ENCODE measurements at places on chromosomes 1 and 21.

DNA sequence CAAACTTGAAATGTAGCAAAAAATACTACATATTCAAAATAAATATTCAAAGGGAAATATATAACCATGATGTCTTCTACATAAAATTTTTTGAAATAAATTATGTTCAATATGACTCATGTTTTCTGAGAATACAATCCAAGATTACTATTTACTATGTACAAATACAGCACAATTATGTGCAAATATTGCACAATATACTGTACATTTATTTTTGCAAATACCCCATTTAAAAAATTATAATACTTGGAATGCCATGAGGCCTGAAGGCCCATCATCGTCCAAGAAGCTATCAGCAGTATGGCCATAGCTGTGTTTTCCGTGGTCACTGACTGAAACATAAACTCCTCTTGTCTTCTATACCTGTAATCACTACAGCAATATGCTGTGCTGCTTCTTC is 12.3 kb downstream of the CCDC181 start:
- DNase-seq = no peak

- DNase-seq = no peak
Observed at GRCh38 chr1:89615676-89616598, 17.0 kb upstream of the LRRC8C start.

DNA sequence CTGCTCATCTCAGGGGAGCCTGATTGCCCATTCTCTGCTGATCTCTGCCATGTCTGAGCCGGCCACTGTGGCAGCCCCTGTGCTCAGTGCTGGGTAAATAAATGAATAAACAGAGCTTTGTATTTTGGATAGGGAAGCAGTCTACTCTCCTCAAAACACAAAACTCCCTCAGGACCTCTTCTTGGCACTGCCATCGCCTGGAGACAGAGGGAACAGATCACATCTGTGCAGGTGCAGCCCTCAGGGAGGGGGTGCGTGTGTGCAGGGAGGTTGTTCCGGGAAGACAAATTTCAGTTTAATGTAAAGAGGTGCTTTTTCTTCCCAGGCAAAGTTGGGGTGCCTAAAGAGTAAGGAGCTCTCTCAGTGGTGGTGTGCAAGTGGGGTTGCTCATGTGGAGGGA is 7.7 kb upstream of the FAM167B start:
- no peak for DNase-seq

DNA sequence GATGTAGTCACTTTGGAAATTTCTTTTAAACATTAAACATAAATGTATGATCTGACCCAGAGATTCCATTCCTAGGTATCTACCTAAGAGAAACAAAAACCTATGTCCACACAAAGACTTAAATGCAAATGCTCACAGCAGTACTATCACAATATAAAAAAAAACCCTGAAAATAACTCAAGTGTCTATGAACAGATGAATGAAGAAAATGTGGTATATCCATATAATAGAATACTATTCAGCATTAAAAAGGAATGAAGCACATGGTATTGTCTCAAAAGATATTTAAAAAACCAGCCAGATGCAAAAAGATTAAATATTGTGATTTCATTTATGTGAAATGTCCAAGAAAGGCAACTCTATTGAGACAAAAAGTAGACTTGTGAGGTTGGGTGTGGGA is 48.3 kb downstream of the ADSS2 start:
- DNase-seq = no peak

DNA sequence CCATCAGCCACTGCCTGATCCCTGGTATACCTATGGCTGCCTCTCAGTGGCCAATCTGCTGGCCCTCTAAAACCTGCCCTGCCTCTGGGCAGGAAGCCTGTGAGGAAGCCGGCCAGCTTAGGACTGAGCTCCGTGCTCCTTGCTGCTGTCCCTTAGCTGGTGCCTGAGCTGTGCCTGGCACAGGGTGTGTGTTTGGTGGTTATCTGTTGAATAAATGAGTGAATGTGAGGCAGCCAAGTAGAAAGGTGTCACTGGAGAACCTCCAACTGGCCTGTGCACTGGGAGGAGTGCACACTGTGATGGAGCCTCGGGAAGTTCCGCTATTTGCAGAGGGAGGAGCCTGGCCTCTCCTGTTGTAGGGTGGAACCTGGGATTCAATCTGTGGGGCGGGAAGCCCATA is 63.4 kb upstream of the STUM start:
- DNase-seq = no peak

- no peak for DNase-seq
Observed at GRCh38 chr21:38120984-38121855, 135.6 kb upstream of the KCNJ15 start.

DNA sequence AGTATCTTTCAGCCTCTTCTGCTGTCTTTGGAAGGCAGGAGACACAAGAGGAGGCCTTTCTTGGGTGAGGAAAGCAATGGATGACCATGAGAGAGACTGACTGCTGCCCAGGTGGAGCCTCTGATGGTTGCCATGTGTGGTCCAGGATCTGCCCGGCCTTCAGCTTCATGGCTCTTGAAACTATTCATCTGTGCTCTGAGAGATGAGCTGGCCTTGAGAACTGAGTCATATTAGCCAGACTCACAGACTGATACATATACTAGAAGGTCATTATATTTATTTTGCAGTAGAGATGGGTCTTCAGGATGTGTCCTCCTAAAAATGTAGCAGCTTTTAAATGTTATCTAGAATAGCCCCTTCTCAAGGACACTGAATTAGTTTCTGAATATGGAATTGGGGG is 33.7 kb downstream of the PTGFRN start:
- no peak for DNase-seq

DNA sequence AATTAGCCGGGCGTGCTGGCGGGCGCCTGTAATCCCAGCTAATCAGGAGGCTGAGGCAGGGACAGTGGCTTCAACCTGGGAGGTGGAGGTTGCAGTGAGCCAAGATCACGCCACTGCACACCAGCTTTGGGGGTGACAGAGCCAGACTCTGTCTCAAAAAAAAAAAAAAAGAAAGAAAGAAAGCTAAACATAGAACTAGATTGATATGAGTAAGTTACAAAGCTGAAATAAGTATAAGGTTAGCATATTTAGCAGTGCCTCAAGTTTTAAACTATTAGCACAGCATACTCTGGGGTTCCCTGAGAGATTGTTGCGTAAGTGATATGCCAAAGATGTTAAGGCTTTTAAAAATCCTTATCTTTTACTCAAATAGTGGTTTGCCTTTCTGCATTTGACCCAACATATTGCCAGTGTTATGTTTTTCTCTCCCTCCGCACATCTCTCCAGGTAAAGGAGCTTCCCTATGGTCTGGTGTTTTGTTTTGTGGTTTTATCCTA is 126.1 kb downstream of the CD247 start:
- no peak for DNase-seq

DNA sequence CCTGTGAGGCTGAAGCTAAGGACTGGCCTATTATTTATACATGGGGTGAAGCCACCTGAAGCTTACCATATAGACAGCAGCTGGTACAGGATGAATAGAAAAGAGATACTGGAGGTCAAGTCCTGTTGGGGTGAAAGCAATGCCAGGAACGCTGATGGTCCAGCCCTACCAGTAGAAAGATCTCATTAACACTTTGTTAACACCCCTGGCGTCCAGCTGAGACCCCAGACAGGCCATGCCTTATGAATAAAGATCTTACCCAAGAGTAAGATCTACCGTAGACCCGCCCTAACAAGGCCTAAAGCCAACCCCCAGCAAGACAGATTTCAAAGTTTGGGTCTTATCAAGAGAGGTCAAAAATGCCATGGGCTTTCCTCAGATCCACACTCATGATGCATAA is 34.7 kb downstream of the ST3GAL3 start:
- no peak for DNase-seq

DNA sequence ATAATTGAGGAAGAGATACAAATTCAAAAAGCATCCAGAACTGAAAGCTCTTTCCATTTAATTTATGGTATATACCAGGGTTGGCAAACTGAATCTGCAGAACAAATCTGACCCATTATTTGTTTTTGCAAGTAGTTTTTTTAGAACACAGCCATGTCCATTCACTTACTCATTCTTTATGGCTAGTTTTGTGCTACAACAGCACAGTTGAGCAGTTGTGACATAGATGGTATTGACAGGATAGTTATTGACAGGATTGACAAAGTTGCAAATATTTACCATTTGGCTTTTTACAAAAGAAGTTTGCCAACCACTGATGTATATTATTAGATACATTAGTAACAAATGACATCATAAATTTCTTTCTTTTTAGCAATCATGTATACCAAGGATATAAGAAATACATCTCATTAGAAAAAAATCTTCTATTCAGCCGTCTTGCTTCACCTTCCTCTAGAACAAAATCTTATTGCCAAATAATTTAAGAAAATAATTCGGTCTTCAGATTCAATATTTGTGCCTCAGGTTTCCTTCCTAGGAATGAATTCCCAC is 9.4 kb downstream of the ADAMTS1 start:
- DNase-seq = no peak

- peak; percentile 76 for DNase-seq
Observed at GRCh38 chr1:8004803-8005573, 21.1 kb downstream of the ERRFI1 start.

GRCh38 chr21:37281993-37282392 is 14.9 kb upstream of the VPS26C start:
- no peak for DNase-seq

- peak; percentile 68 for DNase-seq
Observed at GRCh38 chr1:210598135-210598652, 269.5 kb downstream of the HHAT start.

GRCh38 chr1:119366424-119366823 is 2.2 kb upstream of the HAO2 start:
- no peak for DNase-seq

GRCh38 chr21:28550057-28550825 is 442.4 kb downstream of the LTN1 start:
- DNase-seq = no peak

GRCh38 chr1:117104986-117105385 is 16.6 kb downstream of the TRIM45 start:
- no peak for DNase-seq

- DNase-seq = no peak
Observed at GRCh38 chr1:158992787-158993312, 16.9 kb upstream of the IFI16 start.

GRCh38 chr21:15134701-15135470 is 70.1 kb upstream of the NRIP1 start:
- no peak for DNase-seq

- no peak for DNase-seq
Observed at GRCh38 chr1:47951026-47951425, 46.2 kb downstream of the TRABD2B start.

DNA sequence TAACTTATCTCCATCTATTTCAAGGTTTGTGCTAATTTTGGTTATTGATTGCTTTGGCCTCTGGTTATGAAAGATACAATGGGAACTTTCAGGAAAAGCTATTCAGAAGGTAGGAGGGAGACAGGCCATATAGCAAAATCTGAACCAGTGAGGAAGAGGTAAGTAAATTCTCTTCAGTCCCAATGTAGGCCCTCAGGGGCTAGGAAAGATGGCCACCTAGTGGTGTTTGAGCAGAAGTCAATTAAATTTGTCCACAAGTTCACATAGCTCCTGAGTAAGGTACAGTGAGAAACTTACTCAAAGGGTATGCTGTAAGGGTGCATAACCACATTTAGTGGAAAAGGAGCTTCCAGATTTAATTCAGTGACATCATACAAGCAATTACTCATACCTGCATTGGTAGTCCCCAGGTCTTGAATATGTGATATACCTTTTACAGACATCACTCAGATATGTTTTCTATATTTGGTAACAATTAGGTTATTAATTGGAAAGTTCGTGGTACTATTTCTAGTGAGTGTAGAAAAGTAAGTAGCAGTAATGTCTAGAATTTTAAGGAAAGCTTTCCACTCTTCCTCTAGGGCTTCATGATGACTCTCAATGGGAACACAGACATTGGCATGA is 21.4 kb upstream of the FMO1 start:
- DNase-seq = no peak

GRCh38 chr1:57082711-57083439 is 117.1 kb upstream of the C8B start:
- no peak for DNase-seq

DNA sequence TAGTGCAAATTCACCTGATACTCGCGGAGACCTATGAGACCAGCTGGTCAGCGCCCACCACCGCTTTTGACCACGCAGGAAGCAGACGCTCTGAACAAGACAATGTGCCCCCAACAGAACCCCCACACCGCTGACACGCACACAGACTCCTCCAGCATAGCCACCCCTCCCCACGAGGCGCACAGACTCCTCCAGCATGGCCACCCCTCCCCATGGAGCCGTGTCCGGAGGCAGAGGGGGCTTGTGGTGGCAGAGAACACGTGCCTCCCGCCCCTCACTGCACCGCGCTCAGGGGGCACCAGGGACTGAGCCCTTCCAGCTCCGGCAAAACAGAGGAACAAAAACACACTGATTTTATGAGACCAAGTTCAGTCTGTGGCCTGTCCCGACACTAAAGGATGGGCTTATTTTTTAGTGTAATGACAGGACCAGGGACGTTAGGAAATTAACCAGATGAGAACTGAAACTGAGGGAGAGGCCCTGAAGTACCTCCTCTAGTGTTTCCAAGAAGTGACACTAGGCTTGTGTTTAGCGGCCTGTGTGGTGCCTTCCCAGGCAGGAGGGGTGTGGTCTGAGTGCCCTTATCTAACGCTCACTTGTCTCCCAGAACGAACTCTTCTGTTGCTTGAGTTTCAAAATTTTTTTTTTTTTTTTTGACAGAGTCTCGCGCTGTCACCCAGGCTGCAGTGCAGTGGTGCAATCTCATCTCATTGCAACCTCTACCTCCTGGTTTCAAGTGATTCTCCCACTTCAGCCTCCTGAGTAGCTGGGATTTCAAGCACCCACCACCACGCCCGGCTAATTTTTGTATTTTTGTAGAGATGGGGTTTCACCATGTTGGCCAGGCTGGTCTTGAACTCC is 10.0 kb upstream of the AGPAT3 start:
- no peak for DNase-seq

DNA sequence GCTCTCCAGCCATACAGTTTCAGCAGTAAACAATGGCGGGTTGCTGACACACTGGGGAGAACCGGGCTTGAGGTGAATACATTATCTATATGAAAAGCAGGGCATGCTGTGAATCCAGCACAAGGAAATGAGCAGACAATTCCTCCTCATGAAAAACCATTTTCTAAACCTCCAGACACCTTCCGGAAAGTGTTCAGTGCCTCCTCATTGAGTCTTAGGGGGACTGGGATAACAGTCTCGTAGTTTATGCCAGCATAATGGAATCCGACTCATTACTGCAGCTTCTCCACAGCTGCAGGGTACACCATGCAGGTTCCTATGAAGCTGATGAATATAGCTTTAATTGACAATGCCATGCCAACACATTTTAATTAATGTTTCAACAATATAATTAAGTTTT is 284.1 kb downstream of the BACH1 start:
- no peak for DNase-seq

- DNase-seq = no peak
Observed at GRCh38 chr1:94079080-94079940, 41.6 kb downstream of the ABCA4 start.

- no peak for DNase-seq
Observed at GRCh38 chr1:151384584-151384983, 12.1 kb upstream of the SELENBP1 start.

DNA sequence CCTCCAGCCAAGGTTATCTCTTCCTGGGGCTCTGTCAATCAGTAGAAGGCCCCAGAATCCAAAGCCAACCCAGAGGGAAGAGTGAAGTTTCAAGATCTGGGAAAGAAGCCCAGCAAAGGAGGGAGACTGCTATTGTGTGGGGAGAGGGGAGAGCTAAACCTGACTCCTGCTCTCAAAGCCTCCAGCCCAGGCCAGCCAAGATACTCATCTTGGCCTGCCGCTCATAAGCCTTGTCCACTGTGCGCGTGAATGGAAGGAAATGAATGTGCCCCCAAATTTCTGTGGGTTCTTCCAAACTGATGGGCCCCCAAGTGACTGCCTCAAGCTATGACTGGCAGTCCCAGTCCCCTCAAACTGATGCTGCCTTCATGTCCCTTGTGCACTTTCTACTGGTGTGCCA is 2.0 kb downstream of the PLXNA2 start:
- DNase-seq = no peak

GRCh38 chr1:207346513-207346912 is 25.0 kb downstream of the CD55 start:
- no peak for DNase-seq
